ENCODE measurements at places on chromosomes 12 and 14.

GRCh38 chr14:74508292-74508731 is 14.7 kb downstream of the ISCA2 start:
- no peak for DNase-seq

DNA sequence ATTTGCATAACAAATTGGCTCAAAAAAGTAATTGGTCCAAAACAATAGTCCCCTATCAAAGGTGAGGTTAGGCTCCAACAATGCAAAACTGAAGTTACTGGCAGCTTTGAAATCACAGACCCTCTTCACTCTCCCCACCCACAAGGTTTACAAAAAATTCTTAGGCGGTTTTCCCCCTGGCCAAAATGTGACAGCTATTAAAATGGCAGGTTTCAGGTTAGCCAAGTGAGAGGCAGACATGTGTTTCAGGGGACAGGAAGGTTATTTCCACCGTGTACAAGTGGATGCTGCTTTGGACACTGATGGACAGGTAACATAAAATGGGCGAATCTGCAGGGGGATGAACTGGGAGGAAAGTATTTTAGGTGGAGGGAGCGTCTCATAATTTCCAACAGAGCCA is 888 bp upstream of the SPIC start:
- DNase-seq = no peak

DNA sequence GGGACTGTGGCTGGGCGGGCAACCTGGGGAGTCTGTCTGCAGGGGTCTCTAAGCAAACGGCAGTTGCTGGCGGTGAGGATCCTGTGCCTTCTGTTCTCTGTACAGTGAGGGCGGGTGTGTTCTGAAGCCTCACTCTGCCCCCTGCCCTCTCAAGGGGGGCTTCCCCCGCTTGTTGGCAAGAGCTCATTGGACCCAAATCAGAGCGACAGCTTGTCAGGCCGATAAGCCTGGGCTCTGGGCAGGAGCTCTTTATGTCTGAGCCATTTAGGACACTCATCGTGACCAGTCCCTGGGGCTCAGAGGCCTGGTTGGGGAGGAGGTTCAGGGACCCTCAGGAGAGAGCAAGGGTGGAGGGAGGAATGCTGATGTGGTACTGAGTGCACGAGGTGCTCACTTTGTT is 136.0 kb downstream of the TSPAN9 start:
- DNase-seq = no peak

DNA sequence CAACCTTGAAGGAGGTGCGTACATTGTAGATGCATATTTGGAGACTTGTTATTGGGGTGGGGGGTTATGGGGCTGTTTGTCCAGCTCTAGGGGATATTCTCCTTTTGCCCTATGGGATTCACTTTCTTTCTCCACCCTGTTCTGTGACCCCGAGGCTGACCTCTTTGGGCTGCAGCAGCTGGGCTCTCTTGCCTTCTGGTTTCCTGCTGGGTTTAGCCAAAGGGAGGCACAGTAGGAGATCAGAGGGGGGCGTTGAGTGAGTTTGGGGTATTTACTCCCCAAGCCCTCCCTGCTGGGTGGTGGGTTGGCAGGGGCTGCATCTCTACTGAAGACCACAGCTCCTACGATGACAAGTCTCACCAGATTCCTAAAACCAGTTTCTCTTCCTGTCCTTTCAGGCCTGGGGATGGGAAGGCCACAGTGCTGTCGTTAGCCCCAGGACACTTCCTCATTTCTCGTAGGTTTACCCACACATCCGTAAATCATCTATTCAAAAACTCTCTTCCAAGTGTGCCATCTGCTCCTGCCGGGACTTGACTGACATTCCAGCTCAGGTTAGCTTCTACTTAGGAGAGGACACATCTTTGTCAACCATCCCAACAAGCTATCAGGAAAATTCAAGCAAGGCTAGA is 127.1 kb downstream of the TMEM30B start:
- no peak for DNase-seq

DNA sequence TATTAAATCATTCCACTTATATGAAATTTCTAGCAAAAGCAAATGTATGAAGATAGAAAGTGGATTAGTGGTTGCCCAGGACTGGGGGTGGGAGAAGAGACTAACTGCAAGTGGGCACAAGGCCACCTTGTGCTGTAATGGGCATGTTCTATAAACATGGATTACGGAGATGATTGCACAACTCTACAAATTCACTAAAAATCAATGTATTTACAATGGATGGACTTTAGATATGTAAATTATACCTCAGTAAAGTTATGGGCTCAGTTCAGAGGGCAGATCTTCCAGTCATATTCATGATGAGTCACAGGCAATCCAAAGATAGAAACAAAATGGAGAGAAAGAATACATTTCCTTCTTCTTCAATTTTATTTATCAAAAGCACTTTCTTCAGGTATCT is 173.9 kb downstream of the NDUFA12 start:
- no peak for DNase-seq

DNA sequence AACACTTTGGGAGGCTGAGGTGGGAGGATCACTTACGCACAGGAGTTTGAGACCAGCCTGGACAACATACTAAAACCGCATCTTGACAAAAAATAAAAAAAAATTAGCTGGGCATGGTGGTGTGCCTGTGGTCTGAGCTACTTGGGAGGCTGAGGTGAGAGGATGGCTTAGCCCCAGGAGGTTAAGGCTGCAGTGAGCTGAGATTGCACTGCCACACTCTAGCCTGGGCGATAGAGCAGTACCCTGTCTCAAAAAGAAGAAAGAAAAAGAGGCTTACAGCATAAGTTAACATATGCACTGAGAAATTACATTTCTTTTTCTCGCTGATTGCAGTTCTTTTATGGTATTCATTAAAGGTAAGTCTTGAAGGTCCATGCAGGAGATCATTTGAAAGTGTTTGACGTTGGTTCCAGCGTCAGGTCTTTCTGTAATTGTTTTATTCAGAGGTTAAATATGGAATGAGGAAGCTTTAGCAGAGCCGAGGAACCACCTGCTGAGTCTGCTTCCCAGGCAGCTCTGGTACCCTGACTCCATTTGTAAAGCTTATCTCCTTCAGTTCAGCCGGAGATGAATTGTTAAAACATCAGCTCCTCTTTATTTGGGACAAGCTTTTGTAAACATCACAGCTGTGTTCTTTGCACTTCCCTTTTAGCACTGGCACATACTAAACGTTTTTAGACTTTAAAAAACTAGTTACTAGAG is 18.5 kb downstream of the SFSWAP start:
- DNase-seq = no peak

GRCh38 chr12:31880340-31880739 is 78.9 kb upstream of the RESF1 start:
- DNase-seq = no peak

GRCh38 chr12:58967561-58967960 is 47.3 kb upstream of the LRIG3 start:
- no peak for DNase-seq

- DNase-seq = no peak
Measured at GRCh38 chr12:118467641-118468305, 91.4 kb downstream of the SUDS3 start.

- no peak for DNase-seq
Measured at GRCh38 chr12:128609861-128610260, 213.9 kb downstream of the SLC15A4 start.

DNA sequence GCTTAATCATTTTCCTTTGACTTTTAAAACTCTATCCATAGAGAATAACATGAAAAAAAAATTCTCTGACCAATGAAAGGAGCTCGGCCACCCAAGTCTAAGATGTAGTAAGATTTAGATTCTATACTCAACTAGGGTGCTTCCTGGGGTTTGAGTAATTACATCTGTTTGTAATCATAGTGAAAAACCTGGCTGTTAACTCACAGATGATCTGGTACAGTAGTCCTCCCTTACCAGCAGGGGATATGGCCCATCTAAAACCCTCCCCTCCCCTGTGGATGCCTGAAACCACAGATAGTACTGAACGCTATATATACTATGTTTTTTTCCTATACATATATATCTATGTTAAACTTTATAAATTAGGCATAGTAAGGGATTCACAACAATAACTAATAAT is 89.2 kb downstream of the DAAM1 start:
- DNase-seq = no peak

DNA sequence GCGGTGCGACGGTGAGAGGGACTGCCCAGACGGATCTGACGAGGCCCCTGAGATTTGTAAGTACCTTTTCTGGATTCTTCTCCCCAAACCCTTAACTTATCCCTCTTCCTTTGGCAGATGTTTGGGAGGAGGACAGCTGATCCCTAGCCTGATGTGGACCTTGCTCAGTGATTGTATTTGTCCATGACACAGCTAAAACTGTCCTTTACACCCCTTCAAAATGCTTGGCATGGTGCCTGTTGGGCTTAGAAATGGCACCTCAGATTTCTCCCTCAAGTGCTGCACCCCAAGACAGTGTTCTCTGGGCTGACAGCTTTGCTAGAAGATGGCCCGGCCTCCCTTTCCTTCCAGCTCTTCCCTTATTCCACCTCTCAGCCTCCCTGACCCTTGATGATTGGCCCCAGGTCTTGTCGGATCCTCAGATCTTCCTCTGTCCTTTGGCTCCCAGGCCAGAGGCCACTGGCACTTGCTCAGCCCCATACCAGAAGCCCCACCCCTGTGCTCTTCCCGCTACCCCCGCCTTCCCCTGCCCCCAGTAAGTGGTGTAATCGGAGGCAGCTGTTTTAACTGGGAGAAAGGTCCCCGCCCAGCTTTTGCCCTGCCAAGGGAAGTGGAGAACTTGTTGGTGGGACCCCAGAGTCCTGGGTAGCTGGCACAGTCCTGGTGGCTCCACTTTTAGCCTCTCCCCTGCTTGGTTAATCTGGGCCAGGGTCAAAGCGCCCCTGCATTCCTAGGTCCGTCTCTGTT is 8.7 kb downstream of the LRP1-AS start:
- no peak for DNase-seq

DNA sequence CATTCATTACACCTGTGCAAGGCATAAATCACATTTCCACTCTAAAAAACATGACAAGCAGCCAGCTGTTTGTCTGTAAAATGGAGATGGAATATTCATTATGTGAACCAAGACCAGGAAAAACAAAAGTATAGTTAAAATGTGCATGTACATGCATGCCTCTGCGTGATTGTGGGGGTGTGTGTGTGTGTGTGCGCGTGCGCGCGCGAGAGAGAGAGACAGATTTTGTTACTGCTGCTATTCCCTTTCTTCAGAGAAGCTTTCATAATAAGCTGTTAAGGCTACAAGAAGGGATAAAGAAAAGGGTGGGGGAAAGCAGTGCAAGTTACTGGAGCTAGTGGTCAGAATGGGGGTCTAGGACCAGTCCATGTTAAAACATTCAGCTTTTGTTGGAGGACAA is 430.3 kb downstream of the NAV3 start:
- DNase-seq = no peak

GRCh38 chr12:43370263-43370662 is 181.7 kb downstream of the ADAMTS20 start:
- DNase-seq = no peak

Measured in activated effector memory CD4-positive, alpha-beta T cell treated with Interleukin-2 at 50 U/mL for 16 hours (primary cell).